ENCODE measurements at places on chromosomes 4 and X. TPM values are rescaled to one million over a fixed set of nuclear protein-coding genes. Genes with fewer than 3 reads are reported as not detected.

DNA sequence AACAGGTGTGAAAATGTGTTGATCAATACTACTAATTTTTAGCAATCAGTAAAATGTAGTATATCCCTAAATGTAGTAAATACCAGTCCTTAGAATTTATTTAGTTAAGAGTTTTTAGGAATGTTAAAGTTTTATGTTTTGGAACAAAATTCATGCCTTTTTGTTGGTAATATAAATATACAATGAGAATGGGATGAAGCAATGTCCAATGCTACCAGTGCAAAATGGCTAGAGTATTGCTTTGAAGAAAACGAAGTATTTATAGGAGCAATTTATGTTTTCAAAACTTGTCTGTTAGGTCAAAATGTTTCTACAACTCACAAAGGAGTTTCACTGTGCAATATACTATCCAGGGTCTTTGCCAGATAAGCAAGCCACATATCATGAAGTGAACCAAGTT is 851.5 kb downstream of the PCDH18 start:
- DNase-seq, result no peak

DNA sequence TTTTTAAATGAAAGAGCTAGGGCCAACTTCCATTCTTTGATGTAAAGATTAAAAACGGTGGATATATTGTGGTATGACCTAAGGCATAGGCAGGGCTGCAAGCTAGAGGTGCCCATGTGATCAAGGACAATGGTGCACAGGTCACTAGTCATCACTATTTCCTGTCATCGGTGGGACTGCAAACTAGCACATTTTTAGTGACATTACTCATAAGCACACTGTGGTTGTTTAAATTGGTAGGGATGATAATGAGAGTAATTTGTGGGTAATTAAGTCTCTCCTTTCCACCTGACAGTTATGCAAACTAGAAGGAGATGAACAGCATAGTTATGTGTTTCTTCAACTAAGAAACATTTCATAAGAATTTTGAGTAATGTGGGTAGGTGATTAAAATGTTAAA is 85.4 kb downstream of the GPRIN3 start:
- no peak for DNase-seq

DNA sequence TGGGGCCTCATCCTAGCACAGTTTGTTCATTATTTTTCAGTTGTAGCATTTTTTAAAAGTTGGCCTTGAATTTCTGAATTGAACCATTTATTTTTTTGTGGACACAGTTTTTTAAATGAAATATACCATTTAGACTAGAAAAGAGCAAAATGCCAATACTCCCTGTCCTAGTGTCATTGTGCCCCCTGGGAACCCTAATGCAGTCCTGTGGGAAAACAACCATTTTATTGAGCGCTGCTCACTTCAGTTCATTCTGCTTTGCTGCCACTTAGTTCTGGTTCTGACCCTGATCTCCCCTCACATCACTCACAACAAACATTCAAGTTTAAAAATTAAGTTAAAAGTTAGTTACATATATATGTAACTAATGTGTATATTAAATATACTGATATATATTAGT is 5.4 kb downstream of the NFKB1 start:
- DNase-seq, result no peak

DNA sequence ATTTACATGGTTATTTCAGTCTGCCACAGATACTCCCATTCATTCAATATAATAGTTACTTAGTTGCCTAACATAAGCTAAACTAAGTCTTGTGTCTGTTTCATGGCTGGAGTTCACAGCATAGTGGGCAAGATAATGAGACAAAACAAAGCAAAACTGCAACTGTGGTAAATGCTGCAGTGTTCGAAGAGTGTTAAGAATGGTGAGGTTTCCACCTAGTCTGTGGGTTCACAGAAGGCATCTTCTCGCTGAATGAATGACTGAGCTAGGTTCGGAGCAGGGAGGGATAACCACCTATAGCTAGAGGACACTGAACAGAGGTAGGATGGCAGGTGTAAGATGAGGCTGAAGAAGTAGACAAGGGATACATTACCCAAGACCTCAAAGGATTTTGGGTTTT is 171.0 kb downstream of the FBXW7 start:
- no peak for DNase-seq

- no peak for DNase-seq
Observed at GRCh38 chrX:108297290-108297689, 140.9 kb downstream of the COL4A6 start.

DNA sequence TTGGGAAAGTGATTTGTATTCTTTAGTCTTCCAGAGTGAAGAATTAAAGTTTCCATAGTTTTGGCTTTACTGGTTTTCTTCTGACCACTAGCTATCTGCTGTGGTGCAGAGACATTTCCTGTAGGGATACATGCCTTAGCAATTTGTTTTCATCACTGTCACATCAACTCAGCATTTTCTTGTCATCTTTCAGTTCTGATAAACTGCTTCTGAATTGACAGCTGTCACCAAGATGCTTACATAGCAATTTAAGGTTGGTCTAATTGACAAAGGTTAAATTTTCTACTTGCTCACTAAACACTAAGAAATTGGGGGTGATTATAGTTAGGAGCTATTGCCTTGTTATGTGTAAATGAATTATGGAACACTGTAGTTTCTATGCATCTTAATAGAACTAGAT is 232.5 kb downstream of the TEX13A start:
- DNase-seq, result no peak

DNA sequence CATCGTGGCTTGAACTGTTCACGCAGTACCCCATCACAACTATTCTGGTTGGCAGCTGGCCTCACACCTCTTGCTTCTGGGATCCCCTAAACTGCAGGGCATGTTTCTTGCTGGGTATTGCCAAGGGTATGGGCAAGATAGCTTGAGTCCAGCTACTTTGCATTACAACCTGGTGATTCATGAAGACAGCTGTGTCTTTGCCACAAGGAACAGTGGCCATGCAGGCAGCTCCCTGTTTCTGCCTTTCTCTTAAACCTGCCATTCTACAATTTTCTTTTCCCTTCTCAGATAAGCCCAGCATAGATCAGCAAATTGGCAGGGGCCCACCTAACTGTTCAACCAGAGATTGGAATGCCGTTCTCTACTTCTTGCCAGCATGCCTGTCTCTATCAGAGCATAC is 42.8 kb downstream of the TENM3 start:
- DNase-seq, result no peak

DNA sequence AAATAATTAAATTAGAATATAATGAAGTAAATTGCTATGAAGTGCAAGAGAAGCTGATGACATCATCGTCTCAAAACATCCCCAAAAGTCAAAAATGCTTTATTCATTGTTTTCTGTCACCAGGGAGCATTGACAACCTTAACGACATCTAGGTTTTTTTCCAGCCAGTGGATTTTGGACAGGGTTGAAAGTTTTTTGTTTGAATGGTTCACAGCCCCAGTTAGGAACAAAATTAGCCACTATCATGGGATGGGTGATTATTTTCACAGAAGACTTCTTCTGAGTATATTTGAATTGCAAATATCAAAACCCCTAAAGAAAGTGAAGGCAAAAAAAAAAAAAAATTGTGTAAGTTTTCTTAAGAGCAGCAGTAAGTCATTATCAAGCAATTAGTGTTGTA is 826.1 kb downstream of the STPG2 start:
- DNase-seq, result no peak

- DNase-seq, result no peak
Observed at GRCh38 chr4:185734214-185734613, 77.8 kb downstream of the SORBS2 start.

Gene LGI2
- total RNA-seq, result 4.6 TPM

Gene MANBA
- total RNA-seq, result 18.4 TPM

Gene DGKK
- total RNA-seq, result 0.18 TPM

Gene ATP2B3
- 0.05 TPM for total RNA-seq

Gene KCTD8
- total RNA-seq, result not detected

Gene UGT8
- 6.3 TPM for total RNA-seq

Gene CD99L2
- 40.1 TPM for total RNA-seq

Gene P2RY10
- total RNA-seq, result not detected

Gene FRG2
- not detected for total RNA-seq
